Vagina (tissue), 2 donors: ENCODE measurements at places on chromosomes 12 and 14. TPM values are rescaled to one million over a fixed set of nuclear protein-coding genes. Genes with fewer than 3 reads are reported as not detected.

The KLHDC1 gene
- total RNA-seq, result 4.7 TPM

The ANAPC5 gene
- 143 TPM for total RNA-seq

The CFAP54 gene
- total RNA-seq, result 1.7 TPM

The P2RX2 gene
- total RNA-seq, result not detected

The UNC119B gene
- 16.0 TPM for total RNA-seq

DNA sequence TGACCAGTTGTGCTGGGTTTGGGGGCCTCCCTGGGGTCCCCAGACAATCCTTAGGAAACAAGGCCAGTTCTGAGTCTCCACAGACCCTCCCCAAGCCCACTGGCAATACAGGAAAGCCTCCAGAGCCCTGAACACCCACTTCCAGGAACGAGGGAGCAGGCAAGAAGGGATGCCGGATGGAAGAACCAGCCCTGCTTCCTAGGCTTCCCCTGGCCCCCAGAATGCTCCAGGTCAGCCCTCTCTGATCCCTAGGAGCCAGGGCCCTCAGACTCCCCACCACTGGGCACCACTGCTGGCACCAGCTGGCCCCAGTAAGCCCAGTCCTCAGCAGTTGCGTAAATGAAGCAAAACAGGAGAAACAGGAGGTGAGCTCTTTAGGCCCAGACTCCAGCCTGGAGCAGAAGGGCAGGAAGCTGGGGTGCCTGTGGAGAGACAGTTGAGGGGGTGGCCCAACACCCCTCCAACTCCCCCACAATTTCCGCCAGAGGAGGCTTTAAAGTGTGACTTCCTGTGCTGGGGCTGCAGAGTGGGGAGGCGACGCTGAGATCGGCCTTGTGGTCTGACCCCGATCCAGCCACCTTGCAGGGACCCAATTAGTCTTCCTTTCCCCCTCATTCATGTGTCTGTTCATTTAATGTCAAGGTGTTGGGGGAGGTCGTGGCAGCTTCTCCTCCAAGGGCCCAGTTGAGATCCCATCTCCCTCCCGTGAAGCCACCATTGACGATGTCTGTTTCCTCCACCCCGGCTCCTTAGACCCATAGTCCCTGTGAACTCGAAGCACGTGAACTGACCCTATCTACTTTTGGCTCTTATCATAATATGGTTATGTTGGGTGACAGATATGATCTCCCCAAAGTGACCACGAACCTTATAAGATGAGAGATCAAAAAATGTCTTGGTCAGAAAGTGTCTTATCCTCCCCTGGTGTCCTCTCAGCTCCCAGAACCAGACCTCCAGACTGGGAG, 4.7 kb downstream of the TNFRSF1A start:
- H3K27ac ChIP-seq, result peak overlapping the region; percentile 99
- peaks cover 72% of the 10 kb centered on the region for H3K4me1 ChIP-seq
- H3K4me3 ChIP-seq, result peak overlapping the region; percentile 87
- H3K36me3 ChIP-seq, result peaks cover 20% of the 10 kb centered on the region
- no peak for DNase-seq
- no peaks in the 10 kb centered on the region for H3K27me3 ChIP-seq

- H3K27me3 ChIP-seq, result no peaks in the 10 kb centered on the region
- H3K36me3 ChIP-seq, result no peaks in the 10 kb centered on the region
- H3K27ac ChIP-seq, result peak overlapping the region; percentile 93
Observed at GRCh38 chr14:73746520-73747378, 32.6 kb upstream of the PNMA1 start.

DNA sequence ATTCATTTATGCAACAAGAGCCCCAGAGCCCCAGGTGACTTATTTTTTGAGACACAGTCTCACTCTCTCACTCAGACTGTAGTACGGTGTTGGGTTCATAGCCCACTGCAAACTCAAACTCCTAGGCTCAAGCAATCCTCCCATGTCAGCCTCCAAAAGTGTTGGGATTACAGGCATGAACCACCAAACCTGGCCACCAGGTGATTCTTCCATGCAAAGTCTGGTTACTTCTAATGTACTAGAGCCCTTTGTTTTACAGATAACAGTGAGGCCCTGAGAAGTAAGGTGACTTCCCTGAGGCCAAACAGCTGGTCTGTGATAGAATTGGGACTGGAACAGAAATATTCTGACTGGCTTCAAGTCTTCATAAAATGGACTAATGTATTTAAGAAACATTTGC, 10.0 kb upstream of the KCNK10 start:
- no peak for DNase-seq
- H3K27ac ChIP-seq, result no peak overlapping the region
- H3K27me3 ChIP-seq, result no peaks in the 10 kb centered on the region
- H3K4me3 ChIP-seq, result no peak overlapping the region

DNA sequence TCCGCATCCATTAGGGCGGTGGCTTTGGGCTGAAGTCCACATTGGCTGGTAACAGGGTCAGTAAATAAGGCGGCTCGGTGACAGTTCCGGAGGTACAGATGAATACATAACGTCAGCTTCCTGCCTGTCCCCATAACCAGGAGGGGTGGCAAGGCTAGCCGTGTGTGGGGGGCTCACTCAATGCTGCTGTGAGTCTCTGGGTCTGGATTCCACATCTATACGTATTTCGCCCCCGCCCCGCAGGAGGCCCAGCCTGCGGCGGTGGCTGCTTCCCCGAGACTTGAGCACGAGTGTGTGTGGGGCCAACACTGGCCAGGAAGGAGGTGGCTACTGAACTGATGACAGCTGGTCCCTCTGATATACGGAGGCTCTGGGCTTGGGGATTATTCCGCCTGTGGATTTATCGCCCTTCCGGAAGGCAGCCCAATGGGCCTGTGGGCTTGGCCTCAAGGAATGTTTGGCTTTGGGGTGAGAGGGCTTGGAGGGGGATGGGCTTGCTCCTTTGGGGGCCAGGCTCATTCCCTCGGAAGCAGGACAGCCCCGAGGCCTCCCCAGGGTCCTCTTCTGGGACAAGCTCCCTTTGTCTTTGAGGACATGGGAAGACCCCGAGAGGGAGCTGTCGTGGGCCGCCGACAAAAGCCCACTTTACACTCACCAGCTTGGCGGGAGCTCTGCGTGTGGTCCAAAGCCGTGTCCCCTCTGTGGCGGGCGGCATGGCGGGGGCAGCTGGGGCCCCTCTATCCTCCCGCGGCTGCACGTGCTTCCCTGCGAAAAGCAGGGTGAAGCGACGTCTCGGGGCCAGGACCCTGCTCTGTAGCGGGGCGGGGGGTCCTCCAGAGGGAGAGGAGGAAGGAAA, 82.1 kb downstream of the KIF26A start:
- H3K27me3 ChIP-seq, result peaks cover 4% of the 10 kb centered on the region
- peaks cover 4% of the 10 kb centered on the region for H3K4me1 ChIP-seq
- no peak overlapping the region for H3K27ac ChIP-seq
- H3K4me3 ChIP-seq, result no peak overlapping the region
- no peaks in the 10 kb centered on the region for H3K36me3 ChIP-seq

- H3K4me1 ChIP-seq, result peaks cover 20% of the 10 kb centered on the region
- no peak within 1 kb of the TSS for H3K27ac ChIP-seq
- no peaks in the 10 kb centered on the region for H3K36me3 ChIP-seq
- H3K4me3 ChIP-seq, result peak within 1 kb of the TSS; percentile 78
- no peaks in the 10 kb centered on the region for H3K27me3 ChIP-seq
Observed at GRCh38 chr14:90815822-90816662, at the start of gene TTC7B. Gene TTC7B, minus strand, starts transcription at chr14:90816430. Its CDS starts 135 bp downstream, at chr14:90816295.

DNA sequence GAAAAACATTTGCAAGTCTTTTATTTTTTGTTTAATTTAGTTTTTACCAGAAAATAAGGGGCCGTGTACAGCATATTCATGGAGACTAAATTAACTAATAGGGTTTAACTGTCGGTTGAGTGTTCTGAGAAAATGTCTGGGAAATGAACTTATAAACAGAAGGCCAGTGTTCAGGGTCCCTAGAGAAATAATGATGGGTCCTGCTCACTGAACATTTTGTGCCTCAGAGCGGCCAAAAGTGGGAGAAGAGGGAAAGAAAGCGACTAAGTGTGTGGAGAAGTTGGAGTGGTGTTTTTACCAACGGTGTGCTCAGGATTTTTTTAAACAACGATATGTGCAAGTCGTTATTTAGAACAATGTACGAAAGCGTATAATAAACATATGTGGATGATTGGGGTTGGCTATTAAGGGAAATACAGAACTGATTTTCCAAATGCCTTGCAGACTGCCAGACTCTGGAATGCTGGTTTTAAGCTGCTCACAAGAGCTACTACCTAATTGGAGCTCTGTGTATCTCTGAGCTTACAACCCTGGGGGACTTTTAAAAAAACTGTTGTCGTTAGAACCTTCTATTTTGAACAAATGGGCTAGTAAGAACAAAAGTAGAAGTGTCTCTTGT, 166.7 kb downstream of the SLC38A4 start:
- peaks cover 39% of the 10 kb centered on the region for H3K4me1 ChIP-seq
- no peak for DNase-seq
- peak overlapping the region; percentile 55 for H3K27ac ChIP-seq

- peaks cover 38% of the 10 kb centered on the region for H3K36me3 ChIP-seq
Observed at GRCh38 chr12:62533755-62534107, 67.1 kb downstream of the MON2 start.

DNA sequence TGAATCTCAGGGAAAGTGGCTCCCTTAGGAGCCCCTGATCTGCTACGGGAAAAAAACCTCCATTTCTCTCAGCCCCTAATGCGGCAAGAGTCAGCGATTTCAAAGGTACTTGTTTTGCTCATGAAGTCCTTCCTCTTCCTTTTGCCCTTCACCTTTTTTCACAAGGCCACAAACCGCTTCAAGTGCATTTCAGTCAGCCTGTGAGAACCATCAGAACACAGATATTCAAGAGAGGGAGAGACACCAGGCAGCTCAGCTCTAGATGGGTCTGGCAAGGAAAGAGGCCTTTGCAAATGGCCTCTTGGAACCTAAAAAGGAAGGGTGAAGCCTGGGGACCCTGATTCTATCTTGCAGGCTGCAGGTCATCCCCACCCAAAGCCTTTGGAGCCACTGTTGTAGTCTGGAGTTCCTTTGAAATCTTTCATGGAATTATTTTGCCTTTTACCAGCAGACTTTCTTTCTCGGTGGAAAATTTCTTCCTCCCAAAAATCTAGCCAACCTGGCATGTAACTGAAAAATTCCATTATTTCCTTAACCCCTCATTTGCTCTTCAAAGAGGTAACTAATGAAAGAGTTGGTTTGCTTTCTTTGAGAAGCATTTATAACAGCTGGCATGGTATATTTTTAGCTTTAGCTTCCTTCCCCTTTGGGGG, 145.0 kb downstream of the SAMD4A start:
- no peak for DNase-seq
- no peaks in the 10 kb centered on the region for H3K36me3 ChIP-seq
- peak overlapping the region; percentile 70 for H3K27ac ChIP-seq

DNA sequence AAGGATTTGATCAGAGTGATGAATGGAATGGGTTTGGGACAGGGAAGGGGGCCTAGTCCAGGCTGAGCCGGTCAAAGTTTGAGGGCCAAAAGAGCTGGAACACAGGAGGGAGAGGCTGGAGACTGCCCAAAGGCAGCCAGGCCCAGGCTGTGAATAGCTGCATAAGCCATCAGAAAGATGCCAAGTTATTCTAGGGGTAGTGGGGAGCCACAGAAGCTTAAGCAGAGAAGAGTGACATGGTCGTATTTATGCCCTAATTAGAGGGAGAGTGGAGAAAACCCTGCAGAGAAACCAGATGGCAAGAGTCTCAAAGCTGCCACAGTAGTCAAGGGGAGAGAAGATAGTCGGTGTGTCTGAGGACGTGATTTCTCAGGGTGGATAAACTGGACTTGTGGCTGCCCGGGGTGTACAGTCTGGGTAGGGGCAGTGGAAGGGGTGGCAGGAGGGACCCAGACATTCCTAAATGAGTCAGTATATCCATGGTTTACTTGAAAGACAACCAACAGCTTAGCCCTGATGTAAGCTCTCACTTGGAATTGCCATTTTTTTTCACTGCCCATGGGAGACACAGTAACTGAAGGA, 99.2 kb downstream of the PRICKLE1 start:
- DNase-seq, result peak; percentile 52
- no peak overlapping the region for H3K27ac ChIP-seq
- H3K27me3 ChIP-seq, result no peaks in the 10 kb centered on the region
- no peaks in the 10 kb centered on the region for H3K4me1 ChIP-seq
- H3K36me3 ChIP-seq, result no peaks in the 10 kb centered on the region
- H3K4me3 ChIP-seq, result no peak overlapping the region

DNA sequence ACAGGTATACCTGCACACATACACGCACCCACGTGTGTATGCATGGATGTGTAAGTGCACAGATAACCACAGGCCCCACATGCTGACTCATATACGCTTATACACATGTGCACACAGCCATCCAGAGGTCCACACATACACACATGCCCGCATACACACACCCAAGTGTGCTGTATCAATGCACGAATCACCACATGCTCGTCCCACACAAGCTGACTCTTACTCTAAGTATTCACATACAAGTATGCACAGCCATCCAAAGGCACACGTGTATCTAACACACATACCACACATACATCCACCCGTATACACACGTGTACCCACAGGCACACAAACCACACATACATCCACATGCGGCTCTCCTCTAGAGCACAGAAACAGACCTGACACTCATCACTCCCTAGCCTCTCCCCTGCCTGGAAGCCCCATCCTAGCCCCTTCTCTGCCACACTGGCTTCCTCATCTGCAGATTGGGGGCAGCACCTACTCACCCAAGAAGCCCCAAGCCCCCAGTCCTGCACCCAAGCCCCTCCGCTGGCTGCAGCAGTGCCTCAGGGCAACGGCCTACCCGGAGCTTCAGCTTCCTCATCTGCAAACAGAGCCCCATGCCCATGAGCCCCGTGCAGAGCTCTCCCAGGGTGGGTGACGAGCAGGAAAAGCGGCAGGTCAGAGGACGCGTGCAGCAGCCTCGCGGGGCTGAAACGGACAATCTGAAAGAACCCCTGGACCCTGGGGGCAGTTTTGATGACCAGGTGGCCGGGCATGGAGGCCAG, 105.4 kb downstream of the NCOR2 start:
- no peak for DNase-seq
- H3K27ac ChIP-seq, result no peak overlapping the region
- peaks cover 14% of the 10 kb centered on the region for H3K4me1 ChIP-seq

GRCh38 chr14:81474685-81475324, 58.8 kb downstream of the SEL1L start:
- no peak overlapping the region for H3K27ac ChIP-seq
- H3K4me1 ChIP-seq, result peaks cover 17% of the 10 kb centered on the region
- H3K27me3 ChIP-seq, result no peaks in the 10 kb centered on the region
- DNase-seq, result no peak

DNA sequence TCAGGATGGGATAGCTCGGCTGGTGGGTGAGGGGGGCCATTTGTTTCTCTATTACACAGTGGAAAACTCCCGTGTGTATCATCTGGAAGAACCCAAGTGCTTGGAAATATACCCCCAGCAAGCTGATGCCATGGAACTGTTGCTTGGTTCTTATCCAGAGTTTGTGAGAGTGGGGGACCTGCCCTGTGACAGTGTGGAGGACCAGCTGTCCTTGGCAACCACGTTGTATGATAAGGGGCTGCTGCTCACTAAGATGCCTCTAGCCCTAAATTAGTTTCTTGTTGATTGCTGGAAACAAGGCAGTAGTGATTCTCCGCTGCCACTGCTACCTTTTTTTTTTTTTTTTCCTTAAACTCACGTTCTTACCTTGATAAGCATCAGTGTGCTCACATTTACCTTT, 1.9 kb downstream of the RIOX1 start:
- H3K27ac ChIP-seq, result no peak overlapping the region
- H3K4me3 ChIP-seq, result no peak overlapping the region
- no peak for DNase-seq
- H3K36me3 ChIP-seq, result no peaks in the 10 kb centered on the region

GRCh38 chr12:31317471-31318395, 8.2 kb downstream of the SINHCAF start:
- H3K27ac ChIP-seq, result peak overlapping the region; percentile 37
- H3K27me3 ChIP-seq, result no peaks in the 10 kb centered on the region
- no peaks in the 10 kb centered on the region for H3K36me3 ChIP-seq

- peaks cover 24% of the 10 kb centered on the region for H3K4me1 ChIP-seq
- H3K36me3 ChIP-seq, result no peaks in the 10 kb centered on the region
- no peak overlapping the region for H3K4me3 ChIP-seq
- no peak for DNase-seq
Observed at GRCh38 chr12:118356809-118357256, 15.9 kb downstream of the TAOK3 start.

- no peak overlapping the region for H3K4me3 ChIP-seq
- no peaks in the 10 kb centered on the region for H3K27me3 ChIP-seq
- H3K36me3 ChIP-seq, result no peaks in the 10 kb centered on the region
Observed at GRCh38 chr14:87999277-87999676, 5.7 kb upstream of the GPR65 start.
